ENCODE measurements at places on chromosomes 12 and 14. TPM values are rescaled to one million over a fixed set of nuclear protein-coding genes. Genes with fewer than 3 reads are reported as not detected.

- no peaks in the 10 kb centered on the region for H3K27me3 ChIP-seq
- DNase-seq: no peak
- H3K4me3 ChIP-seq: no peak overlapping the region
- peaks cover 41% of the 10 kb centered on the region for H3K4me1 ChIP-seq
- peaks cover 61% of the 10 kb centered on the region for H3K36me3 ChIP-seq
These were observed 3.8 kb downstream of the ARHGEF40 start for GRCh38 chr14:21073921-21074320.

DNA sequence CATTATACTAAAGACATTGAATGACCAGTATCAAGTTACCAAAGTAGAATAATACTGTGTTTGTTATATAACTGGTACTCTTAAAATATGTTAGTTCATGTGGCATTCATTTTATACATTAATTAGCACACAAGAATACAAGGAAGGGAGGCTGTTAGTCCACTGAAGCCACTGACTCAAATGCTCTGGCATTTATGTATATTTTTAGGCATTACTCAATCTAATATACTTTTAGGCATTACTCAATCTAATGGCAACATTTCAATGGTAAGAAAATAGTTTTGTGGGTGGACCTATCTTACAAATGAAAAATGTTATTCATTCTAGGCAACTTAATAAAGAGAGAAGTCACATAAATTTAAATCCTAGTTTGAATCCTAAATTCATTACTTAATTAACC, 874.4 kb upstream of the USP15 start:
- H3K36me3 ChIP-seq: no peaks in the 10 kb centered on the region
- no peak overlapping the region for H3K27ac ChIP-seq
- no peaks in the 10 kb centered on the region for H3K4me1 ChIP-seq
- no peak for DNase-seq
- no peak overlapping the region for H3K4me3 ChIP-seq
- no peaks in the 10 kb centered on the region for H3K27me3 ChIP-seq

DNA sequence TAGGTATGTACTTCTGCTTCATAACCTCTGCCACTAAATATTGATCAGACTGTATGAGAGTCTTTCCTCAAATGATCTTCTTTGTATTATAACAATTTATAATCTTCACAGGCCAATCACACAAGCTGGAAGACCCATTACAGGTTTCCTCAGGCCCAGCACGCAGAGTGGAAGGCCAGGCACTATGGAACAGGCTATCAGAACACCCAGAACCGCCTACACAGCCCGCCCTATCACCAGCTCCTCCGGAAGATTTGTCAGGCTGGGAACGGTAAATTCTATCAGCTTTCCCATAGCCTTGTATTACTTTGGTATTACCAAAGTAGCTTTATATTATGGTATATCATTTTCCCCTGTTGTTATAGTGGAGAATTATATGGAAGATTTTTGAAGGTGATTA, 16.5 kb downstream of the TTC8 start:
- no peak overlapping the region for H3K27ac ChIP-seq
- DNase-seq: no peak
- no peaks in the 10 kb centered on the region for H3K27me3 ChIP-seq
- H3K4me3 ChIP-seq: no peak overlapping the region
- no peaks in the 10 kb centered on the region for H3K36me3 ChIP-seq

DNA sequence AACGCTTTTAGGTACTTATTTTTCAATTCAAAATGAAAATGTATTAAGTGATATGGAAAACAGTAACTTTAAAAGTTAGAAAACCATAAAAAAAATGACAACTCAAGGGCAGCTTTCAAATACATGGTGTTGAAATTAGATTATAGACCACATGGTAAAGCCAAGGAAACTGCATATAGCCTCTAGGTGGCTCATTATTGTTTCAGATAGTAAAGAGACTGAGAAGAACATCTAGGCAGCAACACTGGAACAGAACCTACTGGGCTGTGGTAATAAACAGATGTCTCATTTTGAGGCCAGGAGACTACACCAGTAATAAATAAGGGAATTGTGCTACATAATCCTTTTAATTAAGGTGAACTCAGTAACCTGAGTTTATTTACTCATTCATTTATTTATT, 13.0 kb downstream of the FBXO33 start:
- DNase-seq: no peak
- no peak overlapping the region for H3K27ac ChIP-seq
- H3K27me3 ChIP-seq: no peaks in the 10 kb centered on the region
- H3K36me3 ChIP-seq: peaks cover 16% of the 10 kb centered on the region
- H3K4me1 ChIP-seq: peaks cover 31% of the 10 kb centered on the region
- no peak overlapping the region for H3K4me3 ChIP-seq

DNA sequence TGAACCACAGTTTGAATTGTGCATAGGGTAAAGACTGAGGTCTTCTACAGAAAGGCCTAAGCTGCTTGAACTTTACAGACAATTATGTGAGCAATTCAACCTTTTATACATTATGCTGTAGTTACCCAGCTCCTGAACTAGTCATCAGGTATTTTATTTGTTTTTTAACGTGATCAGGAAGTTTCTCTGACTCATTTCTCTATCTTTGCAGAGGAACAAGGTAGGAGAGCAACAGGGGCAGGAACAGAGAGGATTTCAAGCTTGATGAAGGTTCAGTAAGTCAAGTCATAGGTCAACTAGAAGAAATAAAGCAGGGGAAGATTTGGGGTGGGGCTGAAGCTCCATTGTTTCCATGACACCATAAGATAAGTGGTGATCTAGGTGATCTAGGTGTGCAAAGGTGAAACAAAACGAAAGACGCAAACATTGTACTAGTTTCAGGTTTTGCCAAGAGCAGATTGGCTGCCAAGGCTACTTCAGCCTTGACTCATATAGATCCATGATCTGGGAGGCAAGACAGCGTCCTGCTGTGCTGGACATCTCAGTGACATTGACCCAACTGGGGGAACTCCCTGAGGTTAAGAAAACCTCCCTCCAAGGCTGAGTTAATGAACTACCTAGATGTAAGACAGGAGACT, 198.1 kb downstream of the DAD1 start:
- no peak overlapping the region for H3K4me3 ChIP-seq
- no peaks in the 10 kb centered on the region for H3K36me3 ChIP-seq
- DNase-seq: no peak

- peaks cover 53% of the 10 kb centered on the region for H3K4me1 ChIP-seq
- H3K27me3 ChIP-seq: no peaks in the 10 kb centered on the region
- peak overlapping the region; percentile 58 for H3K4me3 ChIP-seq
- no peaks in the 10 kb centered on the region for H3K36me3 ChIP-seq
These were observed 8.4 kb upstream of the MYH7 start for GRCh38 chr14:23443881-23444280.

GRCh38 chr14:68394764-68395143, 398.1 kb downstream of the ZFP36L1 start:
- no peaks in the 10 kb centered on the region for H3K36me3 ChIP-seq
- H3K4me1 ChIP-seq: peaks cover 74% of the 10 kb centered on the region
- peak; percentile 24 for DNase-seq
- H3K27ac ChIP-seq: peak overlapping the region; percentile 78
- no peak overlapping the region for H3K4me3 ChIP-seq

FGF6 gene
- not detected for total RNA-seq

OR4K15 gene
- not detected for total RNA-seq

SYCP3 gene
- total RNA-seq: not detected

Data from left ventricle myocardium inferior (tissue), 1 donor.